Heart left ventricle (tissue), 16 donors: ENCODE measurements at places on chromosomes 3 and 15. TPM values are rescaled to one million over a fixed set of nuclear protein-coding genes. Genes with fewer than 3 reads are reported as not detected.

Gene SAMMSON
- not detected for total RNA-seq

Gene WDR93
- not detected for total RNA-seq

Gene CACNA2D3
- 8.8 TPM for total RNA-seq

Gene AMT
- total RNA-seq = 33.7 TPM

Gene SPRED1
- total RNA-seq = 11.9 TPM

DNA sequence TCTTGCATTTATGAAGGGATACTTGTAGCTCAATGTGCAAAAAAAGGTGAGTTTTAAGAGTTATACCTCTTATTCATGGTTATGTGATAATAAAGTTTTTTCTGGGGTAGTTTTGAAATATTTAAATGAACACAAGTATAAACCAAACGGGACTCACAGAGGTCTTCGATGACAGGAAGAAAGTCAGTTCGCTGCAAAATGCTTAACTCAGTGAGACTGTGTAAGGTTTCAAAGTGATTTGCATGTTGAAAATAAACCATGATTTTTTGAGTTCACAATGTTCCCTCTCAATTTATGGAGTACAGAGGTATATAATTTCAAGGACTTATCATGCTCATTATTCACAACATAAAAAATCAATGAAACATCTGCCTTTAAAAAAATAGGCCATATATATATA, 36.3 kb upstream of the MYH15 start:
- no peaks in the 10 kb centered on the region for H3K36me3 ChIP-seq
- no peak overlapping the region for H3K27ac ChIP-seq
- H3K4me1 ChIP-seq = peaks cover 15% of the 10 kb centered on the region
- H3K4me3 ChIP-seq = peak overlapping the region; percentile 18

GRCh38 chr3:142863010-142863817, 25.7 kb downstream of the PCOLCE2 start:
- DNase-seq = no peak
- H3K36me3 ChIP-seq = no peaks in the 10 kb centered on the region
- H3K4me3 ChIP-seq = no peak overlapping the region
- H3K4me1 ChIP-seq = no peaks in the 10 kb centered on the region
- H3K27me3 ChIP-seq = no peaks in the 10 kb centered on the region

- H3K27ac ChIP-seq = no peak overlapping the region
- no peak overlapping the region for H3K4me3 ChIP-seq
Observed at GRCh38 chr15:80614711-80615360, 80.3 kb upstream of the ABHD17C start.

DNA sequence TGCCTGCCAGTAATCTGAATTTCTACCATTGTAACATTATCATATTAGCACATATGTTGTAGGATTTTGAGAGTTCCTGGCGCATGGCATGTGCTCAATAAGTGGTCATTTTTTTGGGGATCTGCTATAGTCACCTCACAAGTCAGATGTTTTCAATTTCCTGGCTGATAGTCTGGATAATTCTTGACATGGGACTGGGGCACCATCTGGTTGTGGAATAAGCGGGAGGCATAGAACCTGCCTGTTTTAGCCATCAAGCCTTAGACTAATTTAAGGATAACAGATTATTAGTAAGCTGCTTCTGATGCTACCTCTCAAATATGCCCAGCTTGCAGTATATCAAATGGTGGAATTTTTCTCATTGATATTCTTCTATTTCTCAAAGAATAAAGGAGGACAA, 39.1 kb downstream of the GASK1A start:
- no peak overlapping the region for H3K27ac ChIP-seq
- H3K4me3 ChIP-seq = no peak overlapping the region
- H3K27me3 ChIP-seq = no peaks in the 10 kb centered on the region
- H3K4me1 ChIP-seq = no peaks in the 10 kb centered on the region

DNA sequence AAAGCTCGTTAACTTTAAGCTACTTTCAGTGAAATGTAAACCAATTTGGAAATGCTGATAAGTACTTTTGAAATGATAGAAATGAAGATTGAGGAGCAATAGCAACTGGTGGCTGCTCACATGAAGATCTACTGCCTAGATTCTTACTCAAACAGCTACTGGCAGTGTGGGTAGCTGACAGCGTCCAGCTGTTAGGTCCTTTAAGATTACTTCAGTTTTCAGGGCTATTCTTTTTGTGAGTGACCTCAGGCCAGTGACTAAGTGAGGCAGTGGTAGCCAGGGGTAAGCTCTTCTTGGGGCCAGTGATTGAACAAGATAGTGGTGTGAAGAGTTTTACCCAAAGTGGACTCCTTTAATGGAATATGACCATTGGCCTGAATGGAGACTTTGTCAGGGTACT, 41.3 kb downstream of the NECTIN3 start:
- H3K27me3 ChIP-seq = no peaks in the 10 kb centered on the region
- no peak overlapping the region for H3K4me3 ChIP-seq
- no peak for DNase-seq
- no peak overlapping the region for H3K27ac ChIP-seq
- no peaks in the 10 kb centered on the region for H3K4me1 ChIP-seq

- no peaks in the 10 kb centered on the region for H3K36me3 ChIP-seq
- H3K27me3 ChIP-seq = no peaks in the 10 kb centered on the region
- peaks cover 15% of the 10 kb centered on the region for H3K4me1 ChIP-seq
- no peak overlapping the region for H3K27ac ChIP-seq
Observed at GRCh38 chr15:39132954-39133600, 447.8 kb upstream of the THBS1 start.

DNA sequence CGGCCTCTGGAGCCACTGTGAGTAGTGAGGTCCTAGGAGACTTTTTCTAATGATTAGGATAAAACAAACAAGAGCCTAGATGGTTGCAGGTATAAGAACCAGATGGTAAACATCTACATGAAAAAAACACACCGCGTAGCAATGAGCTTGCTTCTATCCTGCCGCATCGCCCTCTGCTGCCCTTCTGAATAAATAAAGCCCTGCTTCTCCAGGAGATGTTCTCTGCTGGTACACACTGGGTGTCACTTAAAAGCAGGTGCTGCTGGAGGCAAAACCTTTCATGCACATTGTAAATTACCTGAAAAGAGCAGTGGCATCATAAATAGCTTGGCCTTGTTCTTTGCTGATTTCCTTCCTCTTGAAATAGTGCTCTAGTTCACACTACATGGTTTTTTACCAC, 164.4 kb upstream of the TOPAZ1 start:
- no peaks in the 10 kb centered on the region for H3K36me3 ChIP-seq

- H3K4me1 ChIP-seq = peaks cover 16% of the 10 kb centered on the region
- no peaks in the 10 kb centered on the region for H3K27me3 ChIP-seq
- H3K27ac ChIP-seq = no peak overlapping the region
- H3K36me3 ChIP-seq = no peaks in the 10 kb centered on the region
Observed at GRCh38 chr15:82039871-82040270, 5.9 kb downstream of the MEX3B start.

- no peaks in the 10 kb centered on the region for H3K36me3 ChIP-seq
- no peaks in the 10 kb centered on the region for H3K27me3 ChIP-seq
- no peak for DNase-seq
- no peak overlapping the region for H3K4me3 ChIP-seq
- H3K4me1 ChIP-seq = peaks cover 10% of the 10 kb centered on the region
Observed at GRCh38 chr15:58332676-58333400, 99.0 kb upstream of the LIPC start.

DNA sequence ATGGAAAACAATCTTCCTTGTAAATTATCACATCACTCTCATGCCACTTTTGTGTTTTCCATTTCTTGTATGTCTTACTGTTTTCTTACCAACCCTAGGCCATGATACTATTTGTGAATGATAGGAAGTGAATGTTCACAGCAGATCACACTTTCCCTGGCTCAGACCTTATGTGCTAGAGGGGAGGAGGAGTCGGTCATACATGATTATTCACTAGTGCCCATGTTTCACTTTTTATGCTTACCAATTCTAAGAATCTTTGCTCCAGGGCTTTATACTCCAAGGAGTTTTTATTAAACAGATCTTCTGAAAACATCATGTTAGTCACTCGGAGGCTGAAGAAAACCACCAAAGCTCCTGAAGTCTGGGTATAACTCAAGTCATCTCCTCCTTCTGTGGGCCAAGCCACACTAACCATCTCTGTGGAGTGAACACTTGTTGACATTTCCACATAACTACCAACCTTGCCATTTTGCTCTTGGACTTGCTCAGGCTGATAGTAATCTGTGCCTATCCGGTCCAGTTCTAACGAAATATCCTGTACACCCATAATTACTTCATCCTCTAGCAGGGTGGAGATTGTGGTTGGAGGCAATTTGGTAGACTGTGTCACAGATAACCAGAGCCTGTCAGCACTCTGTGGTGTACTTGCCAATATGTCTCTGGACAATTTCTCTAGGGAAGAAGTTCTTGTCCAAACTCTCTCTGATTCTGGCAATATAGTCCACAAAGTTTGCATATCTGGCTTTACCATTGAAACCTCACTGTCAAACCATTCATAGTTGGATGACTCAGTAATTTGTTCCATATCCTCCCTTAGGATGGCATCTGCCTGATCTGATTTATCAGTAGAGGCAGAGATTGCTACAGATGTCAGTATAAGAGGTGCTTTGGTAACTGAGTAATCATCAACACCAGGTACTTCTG, 76.8 kb downstream of the IMPG2 start:
- H3K36me3 ChIP-seq = no peaks in the 10 kb centered on the region
- no peak overlapping the region for H3K27ac ChIP-seq
- no peak for DNase-seq
- no peaks in the 10 kb centered on the region for H3K27me3 ChIP-seq
- H3K4me1 ChIP-seq = no peaks in the 10 kb centered on the region
- no peak overlapping the region for H3K4me3 ChIP-seq

DNA sequence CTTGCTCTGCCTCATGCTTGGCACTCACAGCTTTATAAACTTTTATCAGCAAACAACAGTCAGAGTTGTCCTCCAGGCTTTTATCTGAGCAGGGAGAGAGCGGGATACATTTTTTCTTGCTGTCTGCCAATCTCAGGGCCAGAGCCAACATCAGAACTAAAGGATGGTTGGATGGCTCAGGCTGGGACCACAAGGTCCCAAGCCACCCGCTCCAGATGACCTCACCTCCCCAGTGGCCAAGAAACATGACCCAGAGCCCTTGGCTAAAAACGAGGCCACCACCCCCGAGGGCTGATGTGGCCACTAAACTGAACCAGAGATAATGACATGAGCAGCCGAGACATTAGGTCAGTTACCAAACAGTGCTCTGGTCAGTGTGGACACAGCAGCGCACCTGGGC, 18.8 kb upstream of the SPATA12 start:
- H3K36me3 ChIP-seq = no peaks in the 10 kb centered on the region
- H3K4me1 ChIP-seq = peaks cover 5% of the 10 kb centered on the region
- no peak overlapping the region for H3K4me3 ChIP-seq
- H3K27me3 ChIP-seq = no peaks in the 10 kb centered on the region
- H3K27ac ChIP-seq = peak overlapping the region; percentile 22
- DNase-seq = no peak
